Right renal cortex interstitium (tissue), 3 donors: ENCODE measurements at places on chromosomes 7 and 10. TPM values are rescaled to one million over a fixed set of nuclear protein-coding genes. Genes with fewer than 3 reads are reported as not detected.

ABCB4 gene
- 2.2 TPM for polyA plus RNA-seq

SPACDR gene
- polyA plus RNA-seq = 1.4 TPM

ZP3 gene
- 10.1 TPM for polyA plus RNA-seq

GRCh38 chr7:98464558-98464940 lies 63.7 kb upstream of the BAIAP2L1 start:
- DNase-seq = no peak

- no peak for DNase-seq
Measured at GRCh38 chr10:62044566-62044965, 143.1 kb downstream of the ARID5B start.

DNA sequence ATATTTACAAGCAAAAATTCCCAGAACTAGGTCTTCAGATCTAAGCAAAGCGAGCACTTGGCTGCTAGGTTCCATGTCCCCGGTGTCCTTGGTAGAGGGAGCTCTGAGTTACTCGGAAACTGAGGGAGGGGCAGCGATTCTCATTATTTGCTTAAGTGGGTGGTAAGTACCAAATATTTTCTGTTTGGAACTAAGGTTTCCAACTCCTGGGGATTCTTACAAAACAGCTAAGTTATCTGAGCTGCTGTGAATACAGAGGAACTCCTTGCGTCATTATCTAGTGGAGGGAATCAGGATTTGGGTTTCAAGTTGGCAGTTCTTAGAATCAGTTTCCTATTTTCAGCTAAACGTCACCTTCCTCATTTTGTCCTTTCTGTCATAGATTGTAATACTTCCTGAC lies 76.8 kb upstream of the IKZF1 start:
- no peak for DNase-seq
